ENCODE measurements at places on chromosomes 12 and 14. TPM values are rescaled to one million over a fixed set of nuclear protein-coding genes. Genes with fewer than 3 reads are reported as not detected.

Gene PIANP
- polyA plus RNA-seq, result 0.28 TPM

Gene MAX
- 52.2 TPM for polyA plus RNA-seq

Gene KRT75
- 0.19 TPM for polyA plus RNA-seq

Gene SYNDIG1L
- polyA plus RNA-seq, result 0.02 TPM

Gene TSHR
- polyA plus RNA-seq, result not detected

Gene SMCO2
- 1.6 TPM for polyA plus RNA-seq

Gene PPM1H
- 0.09 TPM for polyA plus RNA-seq

Gene GALNT6
- 0.94 TPM for polyA plus RNA-seq

Gene PLEKHD1
- polyA plus RNA-seq, result 0.05 TPM

Gene BCL2L14
- polyA plus RNA-seq, result 0.15 TPM

Gene MIP
- polyA plus RNA-seq, result not detected

Gene KRT76
- polyA plus RNA-seq, result not detected

Gene LYZ
- 28.7 TPM for polyA plus RNA-seq

Gene KLRC2
- polyA plus RNA-seq, result 0.75 TPM

Gene ACVRL1
- 5.2 TPM for polyA plus RNA-seq

Gene TGFB3
- polyA plus RNA-seq, result 3.9 TPM

Gene C14orf39
- polyA plus RNA-seq, result not detected

Gene WNK1
- polyA plus RNA-seq, result 72.3 TPM

Data from esophagus (tissue), 2 donors.